GM03348 (cell line): ENCODE measurements at places on chromosomes 2 and 18.
A peak's percentile ranks its signal among the peaks of the same experiment; 100 is the strongest.

- DNase-seq = no peak
Observed at GRCh38 chr2:20917287-20917660, 94.4 kb upstream of the LDAH start.

- DNase-seq = no peak
Observed at GRCh38 chr2:16664052-16664731, 1.4 kb downstream of the CYRIA start.

DNA sequence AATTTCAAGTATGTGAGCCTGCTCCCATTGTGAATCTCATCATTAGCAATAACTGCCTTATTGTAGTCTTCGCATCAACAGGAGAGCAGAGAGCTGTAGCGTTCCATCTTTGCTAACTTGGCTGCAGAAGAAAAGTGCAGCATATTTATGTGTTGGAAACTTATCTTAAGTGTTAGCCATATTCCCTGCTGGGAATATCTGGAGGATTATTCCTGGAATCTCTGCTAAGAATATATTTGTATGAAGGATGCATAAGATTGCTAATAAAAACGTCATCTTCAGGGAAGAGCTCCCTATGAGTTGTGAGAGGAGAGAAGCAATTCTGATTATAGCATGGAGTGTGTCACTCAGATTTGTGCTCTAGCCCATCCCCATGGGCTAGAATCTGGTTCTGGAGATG, 115.1 kb upstream of the REG3G start:
- no peak for DNase-seq

GRCh38 chr18:9619990-9620389, 5.6 kb upstream of the PPP4R1 start:
- no peak for DNase-seq

- peak; percentile 69 for DNase-seq
Observed at GRCh38 chr2:85852937-85853498, 35.8 kb downstream of the ST3GAL5 start.
